ENCODE measurements at places on chromosomes 4 and X. TPM values are rescaled to one million over a fixed set of nuclear protein-coding genes. Genes with fewer than 3 reads are reported as not detected.
A peak's percentile ranks its signal among the peaks of the same experiment; 100 is the strongest.

The EVC2 gene
- total RNA-seq = 17.1 TPM

The KLHL15 gene
- total RNA-seq = 21.9 TPM

The TACC3 gene
- total RNA-seq = 45.3 TPM

The SPON2 gene
- total RNA-seq = 56.4 TPM

The TDO2 gene
- total RNA-seq = 6.7 TPM

The EDNRA gene
- total RNA-seq = 140 TPM

The DUSP21 gene
- total RNA-seq = not detected

The CACNA1F gene
- total RNA-seq = 0.32 TPM

The ZMYM3 gene
- total RNA-seq = 97.9 TPM

- no peak for DNase-seq
Measured at GRCh38 chr4:164761746-164762275, 7.9 kb downstream of the SMIM31 start.

- DNase-seq = peak; percentile 62
Measured at GRCh38 chr4:3783693-3784306, 17.6 kb downstream of the ADRA2C start.

DNA sequence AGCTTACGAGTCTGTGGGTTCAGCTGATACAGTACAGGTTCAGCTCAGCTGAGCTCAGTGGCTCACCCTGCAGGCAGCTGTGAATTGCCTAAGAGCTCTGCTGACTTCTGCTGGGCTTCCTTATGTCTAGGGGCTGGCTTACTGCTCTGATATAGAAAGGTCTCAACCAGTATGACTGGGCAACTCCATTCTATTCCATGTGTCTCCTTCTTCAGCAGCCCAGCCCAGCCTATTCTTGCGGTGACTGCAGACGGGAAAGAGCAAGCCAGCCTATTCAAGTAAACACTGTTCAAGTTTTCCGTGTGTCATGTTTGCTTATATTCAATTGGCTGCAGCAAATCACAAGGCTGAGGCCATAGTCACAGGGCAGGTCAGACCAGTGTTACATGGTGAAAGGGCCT lies 615.4 kb upstream of the ZFP42 start:
- DNase-seq = no peak

DNA sequence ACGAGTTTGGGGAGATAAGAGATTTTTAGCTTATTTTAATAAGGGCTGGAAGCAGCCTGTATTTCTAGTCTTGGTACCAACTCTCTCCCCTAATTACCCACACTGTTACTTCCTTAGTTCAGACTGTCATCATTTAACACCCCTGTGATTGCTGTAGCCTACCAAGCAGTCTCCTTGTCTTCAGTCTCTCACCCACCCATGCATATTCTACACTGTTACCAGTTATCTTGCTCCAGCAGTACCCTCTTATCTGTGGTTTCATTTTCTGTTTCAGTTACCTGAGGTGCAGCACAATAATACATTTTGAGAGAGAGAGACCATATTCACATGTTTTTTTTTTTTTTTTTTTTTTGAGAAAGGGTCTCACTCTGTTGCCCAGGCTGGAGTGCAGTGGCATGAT lies 80.2 kb downstream of the DIAPH2 start:
- no peak for DNase-seq

DNA sequence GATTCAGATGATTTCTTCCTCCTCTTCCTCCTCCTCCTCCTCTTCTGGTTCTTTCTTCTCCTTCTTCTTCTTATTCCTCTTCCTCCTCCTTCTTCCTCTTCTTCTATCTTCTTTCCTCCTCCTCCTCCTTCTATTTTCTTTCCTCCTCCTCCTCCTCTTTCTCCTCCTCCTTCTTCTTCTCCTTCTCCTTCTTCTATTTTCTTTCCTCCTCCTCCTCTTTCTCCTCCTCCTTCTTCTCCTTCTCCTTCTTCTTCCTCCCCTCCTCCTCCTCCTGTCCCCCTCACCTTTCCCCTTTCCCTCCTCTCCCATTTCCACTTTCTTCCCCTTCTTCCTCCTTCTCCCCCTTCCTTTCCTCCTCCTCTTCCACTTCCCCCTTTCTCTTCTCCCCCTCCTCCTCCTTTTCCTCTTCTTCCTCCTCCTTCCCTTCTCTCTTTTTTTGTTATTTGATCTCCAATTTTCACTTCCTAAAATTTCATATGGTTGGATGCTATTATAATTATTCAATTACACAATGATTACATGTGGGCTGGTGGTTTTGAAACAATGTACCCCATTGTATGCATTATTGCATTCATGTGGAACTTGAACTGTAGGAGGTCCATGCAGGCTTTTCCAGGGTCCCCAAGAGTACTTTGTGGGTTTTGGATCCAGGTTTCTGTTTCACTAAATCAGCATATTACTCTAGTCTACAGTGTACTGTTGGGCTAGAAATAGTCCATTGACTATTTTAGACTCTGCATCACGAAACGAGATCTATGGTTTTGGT lies 68.1 kb downstream of the SORBS2 start:
- no peak for DNase-seq

GRCh38 chr4:40991908-40992307 lies 222.4 kb downstream of the APBB2 start:
- no peak for DNase-seq

GRCh38 chrX:37818031-37818430 lies 29.3 kb downstream of the DYNLT3 start:
- DNase-seq = no peak

GRCh38 chrX:64894454-64895038 lies 81.7 kb downstream of the ZC4H2 start:
- DNase-seq = no peak

DNA sequence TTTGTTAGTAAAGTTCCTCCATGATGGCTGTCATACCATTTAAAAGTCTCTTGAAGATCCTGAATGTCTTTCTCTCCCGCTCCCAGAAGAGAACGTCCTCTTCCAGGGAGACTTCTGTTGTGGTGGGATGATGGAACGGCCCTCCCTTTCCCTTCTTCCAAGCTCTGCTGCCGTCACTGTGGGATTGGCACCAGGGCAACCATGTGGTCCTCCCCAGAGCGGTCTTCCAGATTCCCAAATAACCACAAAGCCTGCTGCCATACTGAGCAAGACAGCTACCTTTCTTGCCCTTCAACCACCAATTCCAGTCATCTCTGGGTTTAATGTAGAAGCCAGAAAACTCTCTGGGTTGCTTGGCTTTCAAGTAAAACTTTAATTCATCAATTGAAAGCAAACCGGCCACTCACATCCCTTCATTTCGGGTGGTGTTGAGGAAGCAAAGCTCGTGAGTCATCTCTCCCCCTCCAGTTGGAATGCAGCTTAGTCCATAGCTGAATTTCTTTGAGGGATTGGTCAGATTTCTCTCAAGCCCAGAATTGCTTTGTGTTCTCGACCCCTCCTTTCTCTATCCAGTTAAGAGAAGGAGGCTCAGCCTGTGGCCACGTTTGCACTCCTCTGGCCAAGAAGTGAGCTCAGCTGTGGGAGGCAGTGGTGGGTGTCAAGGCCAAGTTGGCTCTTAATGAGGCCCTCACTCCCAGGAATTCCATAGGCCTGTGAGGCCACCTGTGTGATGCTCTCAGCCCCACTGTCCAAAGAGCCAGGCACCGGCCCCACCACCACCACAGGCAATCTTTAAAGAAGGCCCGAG lies 36.9 kb downstream of the FHDC1 start:
- DNase-seq = no peak

- no peak for DNase-seq
Measured at GRCh38 chrX:30887288-30887687, 1.8 kb downstream of the TAB3 start.

- DNase-seq = no peak
Measured at GRCh38 chrX:37995428-37995827, 10.9 kb upstream of the SYTL5 start.

- DNase-seq = no peak
Measured at GRCh38 chr4:76072760-76073159, 1.7 kb upstream of the ART3 start.

GRCh38 chrX:154840856-154841255 lies 6.4 kb upstream of the SMIM9 start:
- DNase-seq = no peak

DNA sequence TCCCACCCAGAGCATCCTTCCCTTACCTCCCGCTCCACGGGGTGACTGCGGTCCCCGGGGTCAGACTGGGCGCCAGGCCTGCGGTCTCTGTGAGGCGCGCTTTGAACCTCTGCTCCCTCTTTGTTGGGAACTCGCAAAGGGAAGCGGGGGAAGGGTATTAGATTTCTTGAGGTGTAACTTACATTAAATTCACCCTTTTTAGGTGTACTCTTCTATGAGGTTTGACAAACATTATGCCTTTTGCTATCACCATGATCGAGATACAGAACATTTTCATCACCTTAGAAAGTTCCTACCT lies 569 bp downstream of the DCK start:
- no peak for DNase-seq

- DNase-seq = no peak
Measured at GRCh38 chr4:10047967-10048366, 26.7 kb upstream of the SLC2A9 start.

- DNase-seq = no peak
Measured at GRCh38 chrX:97155816-97156215, 272.1 kb downstream of the RPA4 start.

GRCh38 chrX:71128915-71129765 lies 10.7 kb downstream of the MED12 start:
- DNase-seq = peak; percentile 75

GRCh38 chr4:131339137-131339536 lies 1810.0 kb upstream of the PCDH10 start:
- no peak for DNase-seq

DNA sequence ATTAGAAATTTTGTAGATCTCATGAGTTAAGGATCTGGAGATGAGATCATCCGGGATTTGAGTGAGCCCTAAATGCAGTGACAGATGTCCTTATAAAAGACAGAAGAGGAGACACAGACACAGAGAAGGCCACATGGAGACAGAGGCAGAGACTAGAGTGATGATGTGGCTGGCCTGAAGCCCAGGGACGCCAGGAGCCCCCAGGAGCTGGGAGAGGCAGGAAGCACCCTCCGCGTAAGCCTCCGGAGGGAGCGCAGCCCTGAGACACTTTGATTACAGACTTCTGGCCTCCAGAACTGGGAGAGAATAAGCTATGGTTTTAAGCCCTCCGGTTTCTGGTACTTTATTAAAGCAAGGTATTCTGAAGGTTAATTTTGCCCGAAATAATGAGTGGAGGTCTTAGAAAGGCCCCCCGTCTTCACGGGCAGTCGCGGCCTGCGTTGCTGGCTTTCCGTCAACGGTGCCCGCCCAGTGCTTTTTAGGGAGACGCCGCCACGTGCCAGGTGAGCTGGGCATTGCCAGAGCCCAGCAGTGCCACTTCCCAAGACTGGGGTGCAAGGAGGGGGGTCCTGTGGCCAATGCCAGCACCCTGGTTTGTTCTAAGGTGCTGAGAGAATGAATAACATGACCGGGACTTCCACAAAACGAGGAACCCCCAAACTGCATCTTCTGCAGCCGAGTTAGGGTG lies 8.1 kb downstream of the DHRSX start:
- DNase-seq = no peak

DNA sequence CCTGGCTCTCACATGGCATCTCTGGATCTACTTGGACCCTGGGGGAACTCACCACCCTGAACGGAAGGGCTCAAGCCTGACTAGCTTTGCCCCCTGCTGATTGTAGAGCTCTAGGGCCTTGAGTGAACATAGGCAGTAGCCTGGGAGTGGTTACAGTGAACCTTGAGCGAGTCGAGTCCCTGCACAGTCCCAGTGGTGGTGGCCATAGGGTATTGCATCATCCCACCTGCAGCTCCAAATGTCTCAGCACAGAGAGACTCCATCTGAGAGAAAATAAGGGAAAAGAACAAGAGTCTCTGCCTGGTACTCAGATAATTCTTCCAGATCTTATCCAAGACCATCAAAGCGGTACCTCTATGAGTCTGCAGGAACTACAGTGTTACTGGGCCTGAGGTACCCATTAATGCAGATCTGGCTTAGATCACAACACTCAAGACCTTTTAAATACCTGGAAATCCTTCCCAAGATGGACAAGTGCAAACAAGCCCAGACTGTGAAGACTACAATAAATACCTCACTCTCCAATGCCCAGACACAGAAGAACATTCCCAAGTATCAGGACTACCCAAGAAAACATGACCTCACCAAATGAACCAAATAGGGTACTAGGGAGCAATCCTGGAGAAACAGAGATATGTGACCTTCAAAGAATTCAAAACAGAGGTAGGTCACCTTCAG lies 167.5 kb upstream of the TET2 start:
- no peak for DNase-seq

- peak; percentile 60 for DNase-seq
Measured at GRCh38 chr4:41257257-41257901, 651 bp downstream of the UCHL1 start.

- peak; percentile 45 for DNase-seq
Measured at GRCh38 chr4:139735381-139736273, 70.0 kb downstream of the MGST2 start.

- no peak for DNase-seq
Measured at GRCh38 chr4:145531223-145531622, 49.6 kb downstream of the SMAD1 start.
